ENCODE measurements at places on chromosomes 7 and 10.

DNA sequence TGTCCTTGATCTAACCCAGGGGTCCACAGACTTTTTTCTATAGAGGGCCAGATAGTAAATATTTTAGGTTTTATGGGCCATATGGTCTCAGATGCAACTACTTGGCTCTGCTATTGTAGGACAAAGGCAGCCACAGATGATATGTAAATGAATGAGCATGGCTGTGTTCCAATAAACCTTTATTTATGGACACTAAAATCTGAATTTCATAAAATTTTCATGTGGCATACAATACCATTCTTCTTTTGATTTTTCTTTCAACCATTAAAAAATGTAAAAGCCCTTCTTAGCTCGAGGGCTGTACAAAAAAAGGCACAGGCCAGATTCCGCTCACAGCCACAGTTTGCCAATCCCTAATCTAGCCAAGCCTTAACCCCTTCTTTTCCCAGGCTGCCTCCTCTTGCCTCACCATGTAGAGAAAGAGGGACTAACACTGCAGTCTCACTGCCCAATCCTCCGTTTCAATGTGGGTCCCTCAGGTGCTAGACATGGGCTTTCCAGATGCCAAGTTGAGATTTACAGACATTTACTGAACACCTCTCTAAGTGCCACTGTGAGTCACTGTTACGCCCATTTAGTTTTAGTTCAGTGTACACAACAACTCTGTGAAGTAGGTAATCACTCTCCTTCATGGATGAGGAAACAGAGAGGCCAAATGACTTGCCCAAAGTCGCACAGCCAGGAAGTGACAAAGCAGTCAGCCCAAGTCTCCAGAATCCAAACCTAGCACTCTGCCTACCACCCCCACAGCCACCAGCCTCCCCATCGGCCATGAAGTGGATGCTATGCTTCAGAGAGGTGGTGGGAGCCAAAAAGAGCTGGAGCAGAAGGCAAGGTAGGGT lies 132.6 kb upstream of the PDLIM1 start:
- no peak for DNase-seq

- no peak for DNase-seq
These were observed 287.1 kb upstream of the CELF2 start for GRCh38 chr10:10730471-10731043.

DNA sequence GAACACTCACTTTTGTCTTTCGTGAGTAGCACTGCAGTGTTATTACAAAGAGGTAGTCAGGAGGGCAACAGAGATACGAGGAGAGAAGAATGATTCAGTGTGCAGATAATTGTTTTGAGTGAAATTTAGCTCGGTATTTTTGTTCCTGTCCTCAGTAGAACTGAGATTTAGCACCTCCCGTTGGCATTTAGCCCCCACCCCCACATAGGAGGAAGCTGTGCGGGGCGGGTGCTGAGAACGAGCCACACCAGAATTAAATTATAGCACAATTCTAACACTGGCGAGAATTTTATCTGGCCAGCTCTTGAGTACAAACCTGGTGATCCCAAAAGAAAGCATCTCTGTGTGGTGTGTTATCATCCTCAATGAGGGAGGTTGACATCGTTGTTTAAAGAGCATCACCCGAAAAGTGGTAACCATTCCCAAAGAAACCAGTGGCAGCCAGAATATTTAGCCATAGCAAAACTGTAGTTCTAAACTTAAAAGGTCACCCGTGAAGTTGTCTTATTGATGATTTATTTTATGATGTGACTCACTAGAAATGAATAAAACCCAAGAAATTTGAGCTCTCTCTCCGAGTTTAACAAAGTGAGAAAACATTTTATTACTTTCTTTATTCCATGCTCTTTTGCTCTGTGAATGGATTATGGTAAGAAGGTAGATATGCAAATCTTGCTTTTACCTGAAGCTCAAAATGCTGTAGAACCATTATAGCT lies 612.2 kb downstream of the SUGCT start:
- DNase-seq, result no peak

DNA sequence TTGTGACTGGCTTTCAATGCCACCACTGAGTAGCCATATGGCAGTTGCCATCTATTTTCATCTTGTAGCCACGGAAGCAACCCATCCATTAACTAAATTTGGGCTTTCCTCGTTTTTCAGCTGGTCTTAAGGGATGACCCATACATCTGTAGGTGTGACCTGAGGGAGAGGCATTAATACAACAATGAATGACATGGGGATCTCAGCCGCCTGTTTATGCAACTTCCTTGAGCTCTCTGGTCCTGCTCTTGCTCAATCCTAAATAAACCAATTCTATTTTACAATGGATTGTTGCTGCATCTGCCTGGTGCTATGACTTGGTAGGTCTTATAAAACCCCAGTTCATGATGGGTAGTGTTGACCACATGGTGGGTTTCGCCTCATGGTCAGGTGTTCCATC lies 21.9 kb upstream of the ADAM22 start:
- no peak for DNase-seq

DNA sequence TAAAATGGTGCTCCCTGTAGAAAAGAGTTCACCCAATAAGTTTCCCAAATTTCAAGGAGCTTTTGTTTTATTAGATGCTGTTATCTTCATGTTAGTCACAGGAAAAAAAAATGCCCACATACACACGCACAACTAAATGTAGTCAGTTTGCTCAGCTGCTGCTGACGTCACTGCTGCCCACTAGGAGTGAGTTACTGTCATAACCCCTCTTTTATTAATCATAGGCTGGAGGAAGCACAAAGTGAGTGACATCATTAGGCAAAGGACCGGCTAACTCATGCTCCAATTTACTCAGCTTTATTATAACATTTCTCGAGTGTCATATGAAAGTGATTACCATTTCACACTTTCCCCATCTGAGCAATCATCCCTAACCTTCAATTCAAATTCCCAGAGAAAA lies 6.7 kb upstream of the INHBA start:
- no peak for DNase-seq

DNA sequence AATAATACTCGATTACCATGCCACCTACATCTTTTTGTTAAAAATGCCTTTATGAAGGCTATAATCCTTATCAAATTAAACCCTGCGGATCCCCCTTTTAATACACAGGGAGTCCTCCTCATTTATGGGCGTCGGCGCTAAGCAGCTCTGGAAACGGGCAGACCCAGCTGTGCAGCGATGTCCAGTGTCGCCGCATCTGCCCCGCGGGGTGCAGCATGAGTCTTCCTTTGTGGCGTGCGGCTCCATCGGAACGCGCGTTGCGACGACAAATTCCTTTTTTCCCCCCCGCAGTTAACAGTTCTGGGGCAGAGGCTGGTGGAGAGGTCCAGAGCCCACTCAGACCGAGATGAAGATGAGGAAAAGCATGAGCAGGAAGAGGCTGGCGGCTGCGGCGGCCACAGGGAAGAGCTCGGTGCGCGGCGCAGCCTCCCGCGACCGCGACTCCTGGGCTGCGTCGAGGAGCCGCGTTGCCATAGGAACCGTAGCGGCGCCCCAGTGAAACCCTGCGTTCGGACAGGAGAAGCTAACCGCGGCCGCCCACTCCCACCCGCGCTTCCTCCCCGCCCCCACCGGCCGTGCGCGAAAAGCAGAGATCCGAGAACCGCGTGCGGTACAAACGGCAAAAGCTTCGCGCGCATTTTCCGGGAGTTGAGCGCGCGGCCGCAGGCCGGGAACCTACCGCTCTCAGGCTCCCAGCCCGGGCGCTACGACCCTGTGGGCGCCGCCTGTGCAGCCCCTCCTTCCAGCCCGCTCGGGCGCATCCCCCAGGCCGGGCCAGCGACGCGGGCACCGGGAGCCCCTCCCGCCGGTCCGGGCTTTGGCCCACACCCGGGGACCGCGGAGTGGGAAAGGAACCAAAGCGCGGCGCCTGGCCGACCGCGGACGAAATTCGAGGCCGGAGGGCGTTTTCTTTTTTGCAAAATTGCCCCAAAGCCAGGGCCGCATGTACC lies 130.6 kb downstream of the SPAG6 start:
- peak; percentile 12 for DNase-seq

DNA sequence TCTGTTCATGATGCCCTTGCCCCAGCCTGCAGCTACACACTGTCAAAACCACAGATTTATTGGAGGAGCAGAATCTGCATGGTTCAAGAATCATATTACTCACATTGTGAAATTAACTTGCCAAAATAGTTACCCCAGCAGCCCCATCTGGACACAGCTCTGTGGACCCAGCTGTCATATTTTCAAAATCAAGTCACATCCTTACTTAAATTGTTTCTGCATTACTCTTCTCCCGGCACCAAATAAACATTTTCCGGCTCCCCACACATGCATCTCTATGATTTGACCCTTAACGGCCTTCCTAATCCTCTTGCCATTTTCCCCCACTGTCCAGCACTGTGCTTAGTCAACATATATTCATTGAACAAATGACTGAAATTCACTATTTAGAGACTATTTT lies 43.8 kb upstream of the GPR26 start:
- no peak for DNase-seq

GRCh38 chr10:97083228-97083829 lies 102.4 kb downstream of the SLIT1 start:
- no peak for DNase-seq

DNA sequence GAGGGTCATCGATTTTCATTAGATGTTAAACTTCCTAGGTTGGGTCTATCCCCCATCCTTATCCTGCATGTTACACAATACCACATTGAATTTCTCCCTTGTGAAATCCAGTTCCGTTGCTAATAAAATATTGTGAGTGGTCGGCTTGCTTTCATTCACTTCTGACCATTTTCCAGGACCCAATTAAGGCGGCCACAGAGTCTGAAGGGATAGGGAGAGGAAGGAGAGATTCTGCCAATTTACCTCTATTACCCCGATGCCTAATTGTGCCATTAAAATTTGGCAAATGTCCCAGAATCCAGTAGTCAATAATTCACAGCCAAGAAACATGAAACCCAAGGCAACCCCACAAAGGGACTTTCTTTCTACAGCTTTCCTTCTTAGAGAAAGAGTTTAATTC lies 129.9 kb downstream of the IPMK start:
- no peak for DNase-seq

GRCh38 chr7:120274899-120275298 lies 1.9 kb downstream of the KCND2 start:
- DNase-seq, result no peak

GRCh38 chr7:110867771-110868170 lies 223.2 kb upstream of the LRRN3 start:
- no peak for DNase-seq

DNA sequence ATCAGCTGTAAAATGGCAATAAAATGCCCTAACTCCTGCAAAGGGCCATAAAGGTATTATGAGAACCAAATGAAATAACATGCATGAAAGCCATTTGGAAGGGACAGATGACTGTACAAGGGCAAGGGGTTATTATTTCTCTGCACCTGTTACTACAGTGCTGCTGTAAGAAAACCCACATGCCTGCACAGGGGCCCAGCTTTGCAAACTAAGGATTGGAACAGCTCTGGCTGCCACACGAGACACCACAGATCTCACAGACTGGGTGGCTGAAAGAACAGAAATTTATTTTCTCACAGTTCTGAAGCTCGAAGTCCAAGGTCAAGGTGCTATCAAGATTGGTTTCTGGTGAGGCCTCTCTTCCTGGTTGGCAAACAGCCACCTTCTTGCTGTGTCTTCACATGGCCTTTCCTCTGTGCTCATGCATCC lies 409.0 kb upstream of the NRP1 start:
- no peak for DNase-seq

GRCh38 chr7:41571573-41571972 lies 131.3 kb downstream of the INHBA start:
- DNase-seq, result no peak

- DNase-seq, result no peak
These were observed 61.8 kb downstream of the SHH start for GRCh38 chr7:155750255-155751125.

DNA sequence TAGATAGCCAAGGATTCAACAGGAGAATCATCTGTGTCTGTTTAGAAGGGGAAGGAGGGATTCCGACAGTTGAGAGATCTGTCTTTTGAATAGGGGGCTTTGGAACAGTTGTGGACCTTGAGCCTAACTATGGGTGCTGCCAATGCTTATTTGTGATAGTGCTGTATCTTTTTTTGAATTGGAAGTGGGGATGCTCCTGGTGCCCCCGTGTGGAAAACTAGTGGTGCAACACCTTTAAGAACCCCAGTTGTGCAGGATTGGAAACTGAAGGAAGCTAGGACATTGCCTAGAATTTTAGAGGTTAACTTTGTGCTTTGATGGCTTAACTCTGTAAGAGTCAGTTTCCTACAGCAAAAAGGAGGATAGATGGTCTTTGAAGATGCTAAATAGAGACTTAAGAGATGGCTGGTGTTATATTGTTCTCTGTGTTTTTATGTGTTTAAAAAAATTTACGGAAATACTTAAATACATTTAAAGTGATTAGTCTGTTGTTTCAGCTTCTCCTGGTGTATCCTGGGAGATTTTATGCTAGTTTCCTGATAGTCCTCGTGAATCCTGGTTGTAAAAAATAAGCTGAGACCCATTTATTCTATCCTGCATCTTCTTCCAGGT lies 69.3 kb downstream of the AP3M1 start:
- peak; percentile 51 for DNase-seq

GRCh38 chr7:121372376-121373010 lies 23.6 kb downstream of the FAM3C start:
- DNase-seq, result no peak

DNA sequence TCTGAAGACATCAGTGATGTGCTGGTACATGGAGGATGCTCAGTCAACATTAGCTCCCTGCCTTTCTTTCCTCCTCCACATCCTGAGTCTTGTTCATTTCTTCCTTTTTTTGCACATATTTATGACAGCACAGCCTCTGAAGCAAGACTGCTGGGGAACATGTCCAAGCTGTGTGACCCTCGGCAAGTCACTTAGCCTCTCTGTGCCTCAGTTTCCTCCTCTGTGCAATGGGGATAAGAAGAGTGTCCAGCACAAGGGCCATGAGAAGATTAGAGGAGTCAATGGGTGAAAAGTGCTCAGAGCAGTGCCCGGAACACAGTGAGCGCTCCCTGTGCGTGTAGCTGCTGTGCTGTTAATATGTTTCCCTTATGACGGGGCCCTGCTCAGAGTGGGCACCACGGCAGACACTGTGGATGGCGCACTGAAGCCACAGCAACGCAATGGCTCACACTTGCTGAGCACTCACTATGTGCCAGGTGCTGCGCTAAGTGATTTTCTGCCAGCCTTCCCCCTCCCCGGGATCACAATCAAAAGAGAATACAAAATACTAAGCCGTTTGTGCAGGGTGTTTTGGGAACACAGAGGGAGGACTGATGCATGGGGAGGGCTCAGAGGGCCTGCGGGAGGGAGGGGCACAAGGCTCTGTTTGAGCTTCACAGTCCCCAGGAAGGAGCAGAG lies 28.7 kb downstream of the ZCCHC24 start:
- no peak for DNase-seq

DNA sequence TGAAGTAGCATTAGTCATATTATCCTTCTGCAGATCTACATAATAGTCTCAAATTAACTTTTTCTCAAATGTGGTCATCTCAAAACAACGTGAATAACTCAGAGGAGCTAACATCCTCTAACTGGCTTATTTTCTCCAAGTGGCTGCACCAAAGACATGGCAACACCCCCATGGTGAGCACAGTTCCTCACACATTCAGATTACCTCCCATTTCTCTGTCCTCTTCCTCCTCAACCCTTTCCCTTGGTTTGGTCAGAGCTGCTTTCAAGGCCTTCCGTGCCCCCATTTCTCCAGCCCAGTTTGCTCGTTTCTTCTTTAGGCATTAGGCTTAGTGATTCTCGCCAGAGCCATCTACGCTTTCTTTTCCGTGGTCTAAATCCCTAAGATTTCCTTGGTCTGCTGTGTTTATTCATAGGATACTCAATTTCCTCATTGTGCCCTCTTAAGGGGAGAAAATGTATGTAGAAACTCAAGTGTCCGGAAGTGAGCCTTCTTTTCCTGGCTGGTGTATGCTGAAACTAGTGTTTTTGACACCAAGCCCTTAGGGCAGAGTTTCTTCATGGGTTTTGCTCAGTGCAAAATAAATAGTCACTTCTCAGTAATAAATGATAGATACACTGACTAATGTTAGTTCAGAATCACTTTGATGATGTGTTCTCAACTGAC lies 2.6 kb downstream of the MET start:
- DNase-seq, result no peak

Measured in stimulated activated CD4-positive, alpha-beta T cell treated with anti-CD3 and anti-CD28 coated beads, Interleukin-4, amount 100 ng/mL, for 24 hours (primary cell).